Astrocyte of the spinal cord (primary cell): ENCODE measurements at places on chromosomes 13 and 19.
A peak's percentile ranks its signal among the peaks of the same experiment; 100 is the strongest.

DNA sequence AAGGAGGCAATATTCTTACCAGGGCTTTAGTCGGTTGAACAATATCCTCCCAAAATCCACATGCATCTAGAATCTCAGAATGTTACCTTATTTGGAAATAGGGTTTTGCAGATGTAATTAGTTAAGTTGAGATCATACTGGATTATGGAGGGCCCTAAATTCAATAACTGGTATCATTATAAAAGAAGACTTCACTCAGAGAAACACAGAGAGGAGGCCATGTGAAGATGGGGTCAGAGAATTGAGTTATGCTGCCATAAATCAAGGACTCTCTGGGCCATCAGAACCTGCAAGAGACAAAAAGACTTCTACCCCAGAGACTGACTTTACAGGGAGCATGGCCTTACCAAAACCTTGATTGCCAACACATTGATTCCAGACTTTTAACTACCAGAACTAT lies 1611.1 kb downstream of the SLITRK5 start:
- DNase-seq: no peak

- DNase-seq: peak; percentile 2
Observed at GRCh38 chr19:30719189-30719998, 347.2 kb downstream of the ZNF536 start.

- peak; percentile 33 for DNase-seq
Observed at GRCh38 chr13:109647053-109647452, 139.3 kb downstream of the IRS2 start.

GRCh38 chr13:80870186-80870585 lies 529.3 kb upstream of the SPRY2 start:
- no peak for DNase-seq

GRCh38 chr19:53771144-53771543 lies 53.0 kb downstream of the NLRP12 start:
- no peak for DNase-seq

- no peak for DNase-seq
Observed at GRCh38 chr19:12660980-12661379, 5.6 kb downstream of the MAN2B1 start.

DNA sequence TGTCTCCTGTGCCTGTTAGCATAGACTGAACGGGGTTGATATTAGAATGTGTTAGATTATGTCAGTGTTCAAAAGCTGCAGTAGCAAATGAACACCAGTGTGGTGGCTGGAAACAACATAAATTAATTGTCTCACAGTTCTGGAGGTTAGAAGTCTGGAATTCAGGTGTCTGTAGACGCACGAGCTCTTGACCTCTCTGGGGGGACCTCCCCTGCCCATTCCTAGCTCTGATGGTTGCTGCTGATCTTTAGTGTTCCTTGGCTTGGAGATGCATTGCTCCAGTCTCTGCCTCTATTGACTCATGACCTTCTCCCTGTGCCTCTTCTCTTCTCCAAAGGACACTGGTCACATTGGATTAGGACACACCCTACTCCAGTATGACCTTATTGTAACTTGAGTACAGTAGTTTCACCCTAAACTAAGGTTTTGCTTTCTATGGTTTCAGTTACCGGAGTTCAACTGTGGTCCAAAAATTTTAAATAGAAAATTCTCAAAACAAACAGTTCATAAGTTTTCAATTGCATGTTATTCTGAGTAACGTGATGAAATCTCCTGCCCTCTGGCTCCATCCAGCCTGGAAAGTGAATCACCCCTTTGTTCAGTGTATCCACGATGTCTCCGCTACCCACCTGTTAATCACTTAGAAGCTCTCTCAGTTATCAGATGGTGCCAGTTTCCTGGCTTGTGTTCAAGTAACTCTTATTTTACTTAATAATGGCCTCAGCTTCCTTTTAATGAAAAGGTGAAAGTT lies 273.2 kb downstream of the MYO16 start:
- no peak for DNase-seq

DNA sequence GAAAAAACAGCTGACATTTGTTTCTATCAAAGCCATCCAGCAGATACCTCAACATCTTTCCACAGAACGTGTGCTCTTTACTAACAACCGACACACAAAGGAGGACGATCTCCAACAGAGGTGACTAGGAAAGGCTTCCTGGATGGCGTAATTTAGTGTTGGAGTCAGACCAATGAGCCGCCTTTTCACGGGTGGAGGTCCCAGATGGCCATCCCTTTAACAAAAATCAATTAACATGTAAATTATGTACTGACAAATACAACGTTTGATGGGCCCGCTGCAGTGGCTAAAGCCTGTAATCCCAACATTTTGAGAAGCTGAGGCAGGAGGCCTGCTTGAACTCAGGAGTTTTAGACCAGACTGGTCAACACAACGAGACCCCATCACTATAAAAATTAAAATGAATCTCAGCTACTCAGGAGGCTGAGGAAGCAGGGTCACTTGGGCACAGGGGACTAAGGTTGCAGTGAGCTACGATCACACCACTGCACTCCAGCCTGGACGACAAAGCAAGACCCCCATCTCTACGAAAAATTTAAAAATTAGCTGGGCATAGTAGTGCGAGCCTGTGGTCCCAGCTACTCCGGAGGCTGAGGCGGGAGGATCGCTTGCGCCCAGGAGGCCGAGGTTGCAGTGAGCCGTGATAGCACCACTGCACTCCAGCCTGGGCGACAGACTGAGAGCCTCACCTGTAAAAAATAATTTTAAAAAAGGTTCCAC lies 1.2 kb upstream of the DPY19L3 start:
- no peak for DNase-seq

- DNase-seq: no peak
Observed at GRCh38 chr19:46782355-46783019, 5.9 kb downstream of the SLC1A5 start.

DNA sequence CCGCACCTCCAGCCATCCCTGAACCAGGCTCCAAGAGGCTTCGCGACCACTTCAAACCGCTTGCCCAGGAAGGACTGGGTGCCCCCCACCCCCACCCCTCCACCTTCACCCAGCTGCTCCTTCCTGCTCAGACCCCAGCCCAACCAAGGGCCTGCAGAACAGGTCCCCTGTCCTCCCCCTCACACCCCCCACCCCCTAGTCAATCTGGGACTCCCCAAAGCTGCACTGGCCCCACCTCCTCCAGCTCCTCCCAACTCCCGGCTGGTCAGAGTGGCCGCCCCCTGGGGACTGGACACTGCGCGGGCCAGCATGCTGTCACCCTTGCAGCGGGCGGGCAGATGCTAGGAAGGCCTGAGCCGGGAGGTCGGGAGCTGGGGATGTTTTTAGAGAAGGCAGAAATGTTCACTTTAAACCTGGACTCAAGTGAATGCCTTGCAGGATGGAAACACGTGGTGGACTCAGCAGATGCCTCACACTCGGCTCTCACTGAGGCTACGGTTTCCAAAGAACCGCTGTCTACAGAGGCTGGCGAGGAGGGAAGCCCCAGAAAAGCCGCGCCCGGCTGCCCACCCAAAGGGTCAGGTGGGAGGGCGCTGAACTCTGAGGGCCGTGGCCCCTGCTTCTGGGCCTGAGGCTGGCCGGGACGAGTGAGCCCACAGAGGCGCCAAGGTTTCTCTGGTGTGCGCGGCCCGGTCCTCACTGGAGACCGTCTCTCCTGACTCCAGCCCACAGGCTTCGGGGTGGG lies 8.0 kb downstream of the RPL36 start:
- DNase-seq: no peak

GRCh38 chr19:53892301-53892980 lies 10.4 kb downstream of the PRKCG start:
- DNase-seq: no peak

GRCh38 chr13:27772651-27773425 lies 19.4 kb upstream of the GSX1 start:
- DNase-seq: no peak

GRCh38 chr13:52892925-52893324 lies 44.5 kb upstream of the PCDH8 start:
- DNase-seq: no peak

DNA sequence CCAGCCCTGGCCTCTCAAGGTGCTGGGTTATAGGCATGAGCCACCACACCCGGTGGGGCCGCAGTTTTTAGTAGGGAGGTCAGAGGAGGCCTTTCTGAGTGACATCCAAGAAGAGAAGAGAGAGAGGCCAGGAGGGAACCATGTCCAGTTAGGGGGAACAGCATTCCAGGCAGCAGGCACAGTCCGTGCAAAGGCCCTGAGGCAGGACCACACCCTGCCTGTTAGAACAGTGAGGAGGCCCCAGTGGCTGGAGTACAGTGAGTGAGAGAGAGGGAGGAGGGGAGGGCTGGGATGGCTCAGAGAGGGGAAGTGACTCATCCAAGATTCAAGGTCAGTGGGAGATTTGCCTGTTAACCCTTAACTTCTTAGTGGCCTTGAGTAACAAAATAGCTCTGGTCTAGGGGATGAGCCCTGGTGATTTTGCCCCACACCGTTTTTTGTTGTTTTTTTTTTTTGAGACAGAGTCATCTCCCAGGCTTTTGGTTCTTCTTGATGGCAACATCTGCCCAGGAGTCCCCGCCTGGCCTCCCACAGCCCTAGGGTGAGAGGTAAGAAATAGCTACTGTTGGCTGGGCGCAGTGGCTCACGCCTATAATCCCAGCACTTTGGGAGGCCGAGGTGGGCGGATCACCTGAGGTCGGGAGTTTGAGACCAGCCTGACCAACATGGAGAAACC lies 2.7 kb upstream of the PLIN3 start:
- DNase-seq: peak; percentile 90

DNA sequence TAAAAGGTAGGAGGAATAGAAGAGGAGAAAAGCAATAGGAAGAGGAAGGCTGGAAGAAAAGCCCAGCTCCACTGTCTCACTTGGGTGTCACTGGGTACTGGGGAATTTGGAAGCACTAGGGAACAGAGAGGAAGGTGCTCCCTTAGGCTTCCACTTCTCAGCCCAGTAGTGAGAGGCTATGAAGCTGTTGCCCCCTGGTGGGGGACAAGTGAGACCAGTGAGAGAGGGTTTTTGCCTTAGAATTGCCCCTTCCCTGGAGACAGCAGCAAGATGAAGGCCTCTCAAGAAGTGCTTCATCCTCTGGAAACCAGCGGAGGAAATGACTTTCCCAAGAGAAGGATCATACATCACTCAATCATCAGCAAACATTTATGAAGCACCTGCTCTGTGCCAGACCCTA lies 4.7 kb upstream of the ZNF606 start:
- DNase-seq: no peak

DNA sequence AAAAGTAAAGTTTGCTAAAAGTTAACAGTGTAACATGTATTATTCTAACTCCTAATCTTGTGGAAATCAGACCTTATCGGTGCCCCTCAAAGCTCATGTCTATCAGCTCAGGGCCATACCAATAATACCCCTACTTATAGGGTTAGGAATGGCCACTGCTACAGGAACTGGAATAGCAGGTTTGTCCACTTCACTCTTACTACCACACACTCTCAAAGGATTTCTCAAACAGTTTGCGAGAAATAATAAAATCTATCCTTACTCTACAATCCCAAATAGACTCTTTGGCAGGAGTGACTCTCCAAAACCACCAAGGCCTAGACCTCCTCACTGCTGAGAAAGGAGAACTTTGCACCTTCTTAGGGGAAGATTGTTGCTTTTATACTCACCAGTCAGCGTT lies 1677.7 kb downstream of the OLFM4 start:
- DNase-seq: no peak

DNA sequence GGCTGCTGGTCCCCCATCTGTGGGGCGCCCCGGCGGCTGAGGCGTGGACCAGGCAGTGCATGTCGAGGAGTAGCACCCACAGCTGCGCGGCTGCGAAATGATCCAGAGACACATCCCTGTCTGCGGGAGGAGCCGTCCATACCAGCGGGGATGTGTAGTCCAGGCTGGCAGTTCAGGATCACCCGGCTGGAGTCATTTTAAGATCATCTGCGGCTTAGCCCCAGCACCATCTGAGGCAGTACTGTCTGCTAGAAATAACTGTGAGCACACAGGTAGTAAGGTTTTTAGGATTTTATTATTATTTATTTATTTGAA lies 3.1 kb downstream of the ADAT3 start:
- no peak for DNase-seq

- DNase-seq: no peak
Observed at GRCh38 chr13:48188131-48188530, 44.9 kb upstream of the ITM2B start.

DNA sequence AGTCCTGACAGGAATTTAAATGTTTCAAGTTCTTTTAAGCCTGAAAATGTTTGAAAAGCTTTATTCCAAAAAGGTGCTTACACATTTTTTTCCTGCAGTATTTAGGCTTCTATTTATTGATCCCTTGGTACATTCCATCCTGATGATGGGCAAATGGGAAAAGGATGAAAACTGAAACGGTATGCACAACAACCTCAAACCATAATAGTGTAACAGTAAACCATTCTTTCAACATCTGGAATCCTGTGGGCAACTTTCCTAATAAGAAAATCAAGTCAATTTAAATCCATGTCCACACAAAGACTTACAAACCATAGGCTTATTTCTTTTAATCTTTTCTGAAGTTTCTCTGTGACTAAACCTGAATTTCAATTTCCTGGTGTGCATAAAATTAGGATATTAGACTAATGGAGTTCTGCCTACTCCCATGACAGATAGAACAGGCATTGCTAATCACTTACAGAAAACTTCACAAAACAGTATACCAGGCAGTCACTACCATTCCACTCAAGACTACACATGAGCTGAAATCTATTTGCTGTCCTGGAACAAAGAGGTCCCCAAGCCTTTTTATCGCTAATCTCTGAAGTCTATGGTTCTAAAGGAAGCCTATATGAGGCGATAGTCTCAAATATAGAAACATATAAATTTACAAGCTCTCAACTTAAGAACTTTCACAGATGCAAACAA lies 103.3 kb downstream of the DLEU7 start:
- DNase-seq: peak; percentile 39

- DNase-seq: peak; percentile 53
Observed at GRCh38 chr13:21033856-21034602, 27.4 kb downstream of the LATS2 start.

- no peak for DNase-seq
Observed at GRCh38 chr19:22604571-22605274, 29.4 kb upstream of the ZNF492 start.

DNA sequence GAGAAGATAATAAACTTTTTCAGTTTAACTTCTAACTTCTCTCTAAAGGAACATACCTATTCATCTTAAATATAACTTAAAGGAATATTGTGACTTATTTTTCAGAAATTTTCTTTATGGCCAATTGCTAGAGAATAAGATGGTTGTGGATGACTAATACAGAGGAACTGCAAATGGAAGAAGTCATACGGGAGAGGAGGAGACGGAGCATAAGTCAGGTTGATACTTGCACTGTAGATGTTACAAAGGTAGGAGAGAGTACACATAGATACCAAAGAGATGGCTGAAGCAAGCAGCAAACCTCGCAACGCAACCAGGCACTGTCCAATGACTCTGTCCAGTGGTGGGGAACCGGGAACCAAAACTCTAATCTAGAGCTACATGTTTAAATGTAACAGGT lies 963.4 kb downstream of the PCDH9 start:
- DNase-seq: no peak

- no peak for DNase-seq
Observed at GRCh38 chr13:73833325-73834070, 300.7 kb downstream of the KLF12 start.

DNA sequence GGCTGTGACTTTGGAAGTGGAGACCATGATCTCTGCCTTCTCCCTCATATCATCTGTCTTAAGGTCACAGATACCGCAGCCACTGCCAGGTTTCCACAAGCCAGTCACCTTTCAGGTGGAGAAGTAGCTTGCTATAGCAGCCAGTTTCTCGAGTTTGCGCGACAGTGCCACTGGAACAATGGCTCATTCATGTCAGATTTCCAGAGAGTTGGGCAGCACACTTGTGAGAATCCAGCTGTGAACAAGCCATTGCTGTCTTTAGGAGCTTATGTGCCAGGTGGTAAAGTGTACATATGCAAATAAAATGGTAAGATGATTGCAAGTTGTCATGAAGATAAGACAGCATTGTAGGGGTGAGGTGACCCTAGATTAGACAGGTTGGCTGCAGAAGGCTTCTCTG lies 22.3 kb downstream of the GARRE1 start:
- DNase-seq: no peak
